NCI-H82 (cell line): ENCODE measurements at places on chromosomes 7 and 10.
A peak's percentile ranks its signal among the peaks of the same experiment; 100 is the strongest.

DNA sequence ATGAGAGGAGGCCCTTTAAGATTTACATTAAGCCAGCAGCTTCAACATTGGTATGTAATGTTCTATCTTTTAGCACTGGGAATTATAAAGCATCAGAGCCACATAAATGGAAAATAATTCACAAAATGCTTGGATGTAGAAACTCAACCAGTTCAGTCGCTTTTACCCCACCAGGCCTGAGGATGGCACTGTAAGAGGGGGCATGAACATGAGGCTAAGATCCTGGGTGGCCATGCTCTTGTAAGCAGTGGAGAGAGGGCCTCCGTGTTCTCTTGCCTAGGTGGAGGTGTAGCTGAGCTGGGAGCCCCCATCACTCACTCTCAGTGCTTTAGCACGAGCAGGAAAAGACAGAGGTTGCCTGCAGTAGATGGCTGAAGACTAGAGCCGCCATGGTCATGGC is 238.8 kb downstream of the FANK1 start:
- DNase-seq: peak; percentile 5

DNA sequence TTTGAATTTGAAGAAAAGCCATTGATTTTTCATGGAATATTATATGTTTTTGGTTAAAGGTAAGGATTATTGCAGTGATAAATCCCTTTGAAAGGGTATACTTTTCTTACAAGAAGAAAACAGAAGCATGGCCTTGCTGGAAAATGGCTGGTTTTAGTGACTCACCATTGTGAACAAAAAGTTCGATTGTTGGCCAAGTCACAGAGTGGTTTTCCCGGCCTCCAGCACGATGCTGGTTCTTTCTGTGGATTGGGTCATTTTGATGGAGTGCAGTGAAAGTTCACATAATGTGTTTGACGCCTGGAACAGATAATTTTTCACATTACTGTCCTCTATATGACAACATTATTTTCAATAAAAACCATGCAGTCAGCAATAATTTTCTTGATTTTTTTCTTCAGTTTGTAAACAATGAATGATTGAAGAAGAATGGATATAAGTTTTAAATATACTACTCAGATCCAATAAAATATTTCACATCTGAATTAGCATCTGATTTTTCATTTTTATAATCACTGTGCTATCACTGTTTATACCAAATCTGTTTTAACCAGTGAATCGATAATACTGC is 60.9 kb downstream of the RBM20 start:
- no peak for DNase-seq

GRCh38 chr7:4460597-4460996 is 221.5 kb upstream of the FOXK1 start:
- DNase-seq: no peak

DNA sequence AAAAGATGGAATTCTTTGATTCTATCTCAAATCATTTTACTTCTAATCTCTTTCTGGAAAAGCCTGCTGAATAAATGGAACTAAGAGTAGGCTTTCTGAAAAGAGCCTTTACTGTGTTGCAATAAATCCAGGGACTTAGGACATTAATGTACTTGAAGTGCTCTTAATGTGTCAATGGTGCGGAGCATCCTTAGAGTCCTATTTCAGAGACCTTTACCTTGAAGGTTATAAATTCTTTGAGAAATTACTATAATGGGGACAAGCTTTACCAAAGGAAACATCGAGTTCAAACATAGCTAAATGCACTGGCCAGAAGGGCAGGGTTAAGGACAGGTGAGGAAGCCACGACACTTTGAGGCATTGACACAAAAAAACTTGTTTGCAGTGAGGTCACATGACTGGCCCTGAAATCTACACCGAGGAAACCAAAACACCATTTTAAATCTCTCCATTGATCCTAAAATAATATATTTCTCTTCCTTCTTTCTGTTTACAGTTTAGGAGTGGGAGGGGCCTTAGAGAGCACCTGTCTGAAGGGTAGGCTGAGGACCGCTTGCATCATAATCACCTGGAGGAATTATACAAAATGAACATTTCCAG is 48.1 kb upstream of the EXOC6 start:
- DNase-seq: peak; percentile 4

DNA sequence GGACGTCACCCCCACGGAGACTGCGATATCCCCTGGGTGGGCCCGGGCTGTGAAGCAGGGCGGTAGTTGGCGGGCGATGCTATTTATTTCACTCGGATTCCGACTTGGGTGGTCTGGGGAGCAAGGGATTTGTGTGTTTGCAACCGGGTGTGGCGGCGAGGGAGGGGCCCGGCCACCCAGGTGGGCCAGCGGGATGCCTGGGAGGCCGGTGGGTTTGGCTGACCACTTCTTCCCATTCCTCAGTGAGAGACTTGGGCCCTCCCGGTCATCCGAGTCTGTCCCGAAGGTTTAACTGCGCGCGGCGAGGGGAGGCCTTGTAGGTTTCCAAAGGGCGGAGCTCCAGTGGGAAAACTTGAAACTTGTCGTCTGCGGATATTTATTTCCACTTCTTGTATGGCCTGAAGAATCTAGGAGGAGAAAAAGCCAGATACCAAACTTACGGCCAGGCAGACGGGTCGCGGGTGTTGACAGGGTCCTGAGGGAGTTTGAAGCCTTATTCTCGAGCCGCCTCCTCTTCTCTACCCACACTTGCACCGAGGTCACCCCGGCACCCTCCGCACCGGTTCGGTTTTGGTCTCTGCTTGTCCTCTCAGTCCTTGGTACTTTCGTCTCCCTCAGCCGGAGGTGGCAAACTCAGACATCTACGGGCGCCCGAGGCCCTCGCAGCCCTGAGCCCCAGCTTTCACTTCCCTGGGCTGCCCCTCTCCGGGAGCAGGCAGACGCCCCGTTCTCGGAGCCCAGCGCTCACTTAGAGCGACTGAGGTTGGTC is 17.9 kb downstream of the ZNF316 start:
- no peak for DNase-seq

- DNase-seq: peak; percentile 86
Measured at GRCh38 chr10:126749015-126749655, 78.6 kb upstream of the C10orf90 start.

GRCh38 chr10:86594535-86594934 is 59.8 kb upstream of the OPN4 start:
- DNase-seq: no peak

- no peak for DNase-seq
Measured at GRCh38 chr10:79070081-79070605, 1.4 kb downstream of the ZMIZ1 start.

DNA sequence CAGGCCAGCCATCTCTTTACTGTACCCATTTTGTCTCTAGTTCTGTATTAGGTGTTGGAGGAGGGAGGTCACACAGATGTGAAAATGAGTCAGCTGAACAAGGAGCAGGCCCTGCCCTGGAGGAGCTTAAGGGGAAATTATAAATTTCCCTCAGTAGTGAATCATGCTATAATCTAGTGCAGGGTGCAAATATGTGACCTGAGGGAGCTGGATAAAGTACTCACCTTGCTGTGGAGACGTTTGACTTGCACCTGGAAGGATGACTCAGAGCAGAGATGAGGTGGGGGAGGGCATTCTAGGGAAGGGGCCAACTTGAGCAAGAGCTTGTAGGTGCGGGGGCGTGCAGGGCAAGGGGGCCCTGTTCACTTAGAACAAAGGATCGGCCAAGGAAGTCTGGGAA is 610.6 kb downstream of the SDK1 start:
- no peak for DNase-seq

GRCh38 chr10:43035800-43036199 is 41.1 kb upstream of the RET start:
- DNase-seq: no peak

- no peak for DNase-seq
Measured at GRCh38 chr10:113235508-113235907, 285.5 kb downstream of the TCF7L2 start.
